ENCODE measurements at places on chromosomes 12 and 14.

DNA sequence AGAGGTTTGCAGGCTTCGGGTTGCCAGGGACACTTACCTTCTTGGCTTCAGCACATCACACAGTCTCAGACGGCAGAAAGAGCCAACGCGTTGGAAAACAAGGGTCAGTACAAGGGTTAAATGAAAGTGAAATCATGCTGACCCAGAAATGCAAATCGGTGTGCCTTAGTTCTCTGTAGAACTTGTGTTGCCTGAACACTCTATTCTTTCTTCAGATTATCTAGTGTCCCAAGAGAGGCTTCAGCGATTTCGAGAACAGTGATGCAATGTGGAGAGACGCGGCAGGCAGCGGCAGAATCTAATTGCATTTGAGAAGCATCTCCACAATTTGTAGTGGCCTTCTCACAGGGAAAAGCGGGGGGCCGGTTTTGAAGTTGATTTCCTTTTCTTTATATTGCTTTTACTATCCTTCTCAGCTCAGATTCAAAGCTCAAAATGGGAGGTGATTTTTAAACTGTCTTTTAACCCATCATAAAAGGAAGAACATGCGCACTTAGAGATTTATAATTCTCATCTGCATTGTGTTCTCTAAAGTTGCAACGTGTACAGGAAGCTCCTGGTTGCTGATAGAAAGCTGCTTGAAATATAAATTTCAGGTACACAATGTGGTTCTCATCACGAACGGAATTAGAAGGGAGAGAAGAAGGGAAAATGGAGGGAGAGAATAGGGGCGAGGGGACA, 67.8 kb upstream of the EGLN3 start:
- DNase-seq = no peak

DNA sequence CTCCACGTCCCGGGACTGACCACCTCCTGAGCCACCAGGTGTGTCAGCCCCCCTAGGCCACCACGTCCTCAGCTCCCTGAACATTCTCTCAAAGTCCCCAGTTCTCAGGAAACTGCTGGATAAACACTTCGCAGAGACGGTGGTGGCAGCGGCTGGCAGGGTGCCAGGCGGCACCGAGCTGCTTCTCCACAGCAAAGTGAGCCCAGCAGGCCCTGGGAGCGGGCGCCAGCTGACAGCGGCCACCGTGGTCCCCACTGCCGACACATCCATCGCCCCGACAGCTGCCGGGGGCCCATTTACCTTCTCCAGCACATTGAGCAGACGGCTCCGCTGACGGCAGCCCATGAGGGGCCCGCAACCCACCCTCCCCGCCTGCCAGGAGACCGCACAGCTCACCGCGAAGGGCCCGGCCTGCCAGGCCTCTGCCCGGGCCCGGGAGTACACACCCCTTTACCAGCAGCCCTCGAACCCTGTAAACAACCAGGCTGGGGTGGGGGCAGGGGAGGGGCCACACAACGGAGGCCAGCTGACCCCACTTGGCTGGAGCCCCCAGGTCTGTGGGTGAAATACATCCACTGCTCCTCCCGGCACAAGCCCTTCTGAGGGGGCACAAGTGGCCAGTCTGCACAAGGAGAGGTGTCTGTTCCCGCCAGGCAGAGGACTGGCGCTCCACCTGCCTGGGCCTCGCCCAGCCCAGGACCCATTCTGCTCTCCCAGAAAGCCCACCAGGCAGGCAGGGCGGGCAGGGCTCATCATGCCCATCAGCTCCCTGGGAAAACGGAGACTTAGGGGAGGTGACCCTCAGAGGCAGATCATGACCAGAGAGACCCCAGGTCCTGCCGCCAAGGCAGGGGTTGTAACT, 10.5 kb downstream of the AKT1 start:
- no peak for DNase-seq

DNA sequence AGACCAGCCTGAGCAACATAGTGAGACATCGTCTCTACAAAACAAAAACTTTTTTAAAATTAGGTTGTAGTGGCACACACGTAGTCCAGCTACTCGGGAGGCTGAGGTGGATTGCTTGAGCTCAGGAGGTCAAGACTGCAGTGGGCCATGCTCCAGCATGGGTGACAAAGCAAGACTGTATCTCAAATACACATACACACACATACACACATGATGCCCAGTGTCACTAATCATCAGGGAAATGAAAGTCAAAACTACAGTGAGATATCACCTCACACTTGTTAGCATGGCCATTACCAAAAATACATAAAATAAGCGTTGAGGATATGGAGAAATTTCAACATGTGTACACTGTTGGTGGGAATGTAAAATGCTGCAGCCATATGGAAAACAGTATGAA, 33.2 kb upstream of the KICS2 start:
- no peak for DNase-seq

DNA sequence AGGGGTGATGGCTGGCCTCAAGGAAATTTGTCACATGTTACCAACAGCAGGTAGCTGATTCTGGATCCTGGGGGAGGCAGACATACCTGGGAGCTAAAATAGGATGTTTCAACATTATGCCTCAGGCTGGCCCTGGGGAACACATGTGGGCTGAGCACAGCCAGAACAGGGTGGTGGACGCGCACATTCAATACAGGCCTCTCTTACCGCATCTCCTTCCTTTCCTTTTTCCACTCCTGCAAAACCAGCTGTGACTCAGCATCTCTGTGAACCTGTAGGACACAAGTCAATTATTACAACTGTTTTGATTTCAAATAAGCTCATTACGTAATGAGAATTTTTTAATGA, 61.0 kb downstream of the NT5DC3 start:
- DNase-seq = no peak

- no peak for DNase-seq
These were observed 75.6 kb downstream of the PLEKHA5 start for GRCh38 chr12:19205120-19205519.

GRCh38 chr12:47110011-47110541, 30.3 kb upstream of the AMIGO2 start:
- no peak for DNase-seq

DNA sequence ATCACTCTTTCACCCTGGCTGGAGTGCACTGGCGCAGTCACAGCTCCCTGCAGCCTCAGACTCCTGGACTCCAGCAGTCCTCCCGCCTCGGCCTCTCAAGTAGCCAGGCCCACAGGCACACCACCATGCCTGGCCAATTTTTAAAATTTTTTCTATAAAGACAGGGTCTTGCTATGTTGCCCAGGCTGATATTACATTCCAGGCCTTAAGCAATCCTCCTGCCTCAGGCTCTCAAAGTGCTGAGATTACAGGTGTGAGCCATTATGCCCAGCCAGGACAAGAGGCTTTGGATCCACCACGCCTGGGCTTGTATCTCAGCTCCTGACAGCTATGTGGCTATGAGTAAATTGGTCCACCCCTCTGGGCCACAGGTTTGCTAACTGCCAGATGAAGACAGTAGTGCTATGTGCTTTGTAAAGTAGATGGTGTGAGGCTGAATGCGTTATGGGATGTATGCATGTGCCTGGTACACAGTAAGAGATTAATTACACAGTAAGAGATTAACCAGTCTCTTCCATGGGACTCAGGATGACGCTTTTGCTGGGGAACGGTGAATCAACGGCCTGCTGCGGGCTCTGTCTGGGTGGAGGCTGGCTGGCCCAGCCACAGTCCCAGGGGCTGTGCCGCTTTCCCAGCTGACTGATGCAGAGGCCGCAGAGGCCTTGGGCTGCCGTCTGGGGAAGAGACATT, 53.3 kb upstream of the NCOR2 start:
- DNase-seq = no peak

DNA sequence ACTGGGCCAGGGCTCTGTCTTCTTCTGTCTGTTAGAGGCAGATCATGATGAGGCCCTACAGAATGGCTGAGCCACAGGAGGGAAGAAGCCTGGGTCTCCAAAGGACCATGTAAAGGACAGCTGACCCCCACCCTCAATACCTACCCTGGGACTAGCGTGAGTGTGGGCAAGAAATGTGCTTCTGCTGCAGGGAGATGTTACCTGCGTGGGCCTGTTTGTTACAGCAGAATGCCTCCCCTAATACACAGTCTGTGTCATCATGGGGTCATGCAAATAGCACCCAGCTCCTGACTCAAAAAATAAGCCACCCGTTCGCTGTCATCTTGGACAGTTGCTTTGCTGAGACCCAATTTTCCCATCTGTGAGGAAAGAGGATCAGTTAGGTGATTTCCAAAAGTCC, 90.6 kb downstream of the CALM1 start:
- no peak for DNase-seq

DNA sequence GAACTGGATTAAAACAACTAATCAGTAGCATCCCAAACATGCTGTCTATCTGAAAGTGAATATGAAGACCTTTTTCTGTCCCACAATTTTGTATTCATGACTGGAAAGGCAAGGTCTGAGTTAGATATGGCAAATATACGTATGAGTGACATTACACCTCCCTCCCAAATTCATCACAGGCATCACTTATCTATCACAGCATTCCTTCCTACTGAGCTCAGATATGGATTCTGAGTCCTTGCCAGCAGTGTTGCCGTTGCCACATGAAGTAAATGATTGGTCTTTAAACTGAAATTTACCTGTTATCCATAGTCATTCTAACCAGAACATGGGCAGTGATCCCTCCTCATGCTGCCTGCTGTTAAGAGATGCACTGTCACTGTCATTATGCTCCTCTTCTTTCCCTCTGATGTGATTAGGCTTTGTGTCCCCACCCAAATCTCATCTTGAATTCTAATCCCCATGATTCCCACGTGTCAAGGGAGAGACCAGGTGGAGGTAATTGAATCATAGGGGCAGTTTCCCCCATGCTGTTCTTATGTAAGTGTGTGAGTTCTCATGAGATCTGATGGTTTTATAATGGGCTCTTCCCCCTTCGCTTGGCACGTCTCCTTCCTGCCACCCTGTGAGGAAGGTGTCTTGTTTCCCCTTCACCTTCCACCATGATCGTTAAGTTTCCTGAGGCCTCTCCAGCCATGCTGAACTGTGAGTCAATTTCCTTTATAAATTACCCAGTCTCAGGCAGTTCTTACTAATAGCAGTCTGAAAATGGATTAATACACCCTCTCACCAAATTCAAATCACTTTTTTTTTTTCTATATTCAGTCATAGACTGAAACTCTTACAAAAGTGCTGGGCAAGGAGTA, 288.4 kb downstream of the NUAK1 start:
- DNase-seq = no peak

GRCh38 chr12:128995619-128996018, 142.3 kb downstream of the GLT1D1 start:
- no peak for DNase-seq

DNA sequence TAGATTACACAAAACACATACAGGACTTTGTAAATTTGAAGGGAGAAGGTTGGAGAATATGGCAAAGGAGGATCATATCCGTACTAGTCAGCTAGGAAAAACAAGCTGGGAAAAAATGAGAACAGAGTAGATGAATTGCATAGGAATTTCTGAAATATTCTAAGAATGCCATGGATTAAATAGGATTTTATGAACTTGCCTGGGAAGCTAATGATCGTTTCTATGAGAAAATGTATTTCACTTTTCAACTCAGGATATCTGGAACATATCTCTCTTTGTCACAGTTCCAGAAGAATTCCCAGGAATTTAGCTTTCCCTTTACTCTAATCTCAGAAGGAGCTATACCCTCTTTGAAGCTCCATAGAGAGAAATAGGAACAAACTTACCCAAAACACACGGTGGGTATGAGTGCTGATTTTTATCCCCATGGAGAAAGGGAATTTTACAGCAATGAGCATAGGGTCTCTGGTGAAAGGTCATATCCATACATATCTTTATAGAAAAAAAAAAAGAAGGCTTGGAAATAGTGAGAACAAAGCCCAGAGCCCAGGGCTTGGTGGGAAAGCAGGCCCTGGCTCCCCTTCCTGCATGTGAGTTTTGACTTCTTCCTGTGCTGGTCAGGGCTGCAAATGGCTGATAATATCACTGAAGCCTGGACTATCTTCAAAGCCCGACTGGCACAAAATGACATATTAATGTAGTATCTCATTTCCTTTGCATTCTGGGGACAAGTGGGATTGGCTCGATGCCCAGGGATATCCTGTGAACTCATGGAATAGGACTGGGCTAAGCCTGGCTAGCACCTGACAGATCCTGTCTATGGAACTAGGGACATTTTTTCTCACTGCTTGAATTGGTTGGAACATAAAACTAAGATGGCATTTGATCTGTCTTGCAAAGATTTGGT, 136.3 kb downstream of the AEBP2 start:
- peak; percentile 40 for DNase-seq

DNA sequence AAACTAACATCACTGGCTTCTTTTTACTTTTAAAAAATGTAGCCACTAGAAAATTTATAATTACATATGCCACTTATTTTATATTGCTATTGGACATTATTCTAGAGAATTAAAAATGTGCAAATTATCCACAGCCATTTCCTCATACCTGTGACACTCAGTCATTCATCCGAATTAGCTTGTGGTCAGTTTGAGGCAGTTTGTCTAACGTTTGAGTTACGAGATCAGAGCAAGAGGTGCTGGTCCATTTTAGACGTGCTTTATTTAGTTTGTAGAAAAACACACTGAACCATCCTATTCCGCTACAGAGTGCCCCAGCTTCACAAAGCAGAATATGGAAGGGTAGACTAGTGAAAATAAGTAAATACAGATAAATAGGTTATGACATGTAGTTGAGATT, 513.0 kb downstream of the NRXN3 start:
- no peak for DNase-seq

DNA sequence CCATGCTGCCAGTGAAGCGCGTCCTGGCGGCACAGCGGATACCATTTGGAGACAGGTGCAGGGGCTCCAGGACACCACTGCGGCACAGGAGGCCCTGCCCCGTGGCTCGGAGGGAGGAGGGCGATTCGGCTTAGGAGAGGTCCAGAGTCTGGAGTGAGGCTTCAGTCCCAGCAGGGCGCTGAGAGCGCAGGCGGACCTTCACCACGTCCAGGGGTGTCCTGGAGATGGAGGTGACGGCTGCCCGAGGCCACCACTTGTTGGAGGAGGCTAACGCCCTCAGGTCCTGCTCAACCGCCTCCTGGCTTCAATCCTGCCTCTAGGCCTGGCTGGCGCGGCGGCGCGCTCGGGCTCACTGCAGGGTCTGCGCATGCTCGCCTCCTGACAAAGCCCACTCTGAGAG, 45.7 kb downstream of the EIF2S3B start:
- no peak for DNase-seq

DNA sequence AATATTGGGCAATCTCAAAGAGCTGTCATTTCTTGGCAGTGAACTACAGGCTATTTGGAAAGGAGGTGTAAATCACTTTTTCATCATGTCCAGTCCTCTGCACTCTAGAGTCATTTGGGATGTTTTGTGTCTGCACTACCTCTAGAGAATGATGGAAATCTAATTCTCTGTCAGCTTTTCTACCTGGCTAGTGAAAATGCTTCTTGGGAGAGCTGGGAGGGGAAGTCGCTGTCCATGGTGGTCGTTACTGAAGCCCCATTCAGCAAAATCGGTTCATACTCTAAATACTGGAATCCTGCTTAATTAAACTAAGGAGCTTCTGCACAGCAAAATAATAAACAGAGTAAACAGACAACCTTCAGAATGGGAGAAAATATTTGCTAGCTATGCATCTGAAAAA, 251.8 kb downstream of the APAF1 start:
- no peak for DNase-seq
